ENCODE measurements at places on chromosomes 3 and 15.

DNA sequence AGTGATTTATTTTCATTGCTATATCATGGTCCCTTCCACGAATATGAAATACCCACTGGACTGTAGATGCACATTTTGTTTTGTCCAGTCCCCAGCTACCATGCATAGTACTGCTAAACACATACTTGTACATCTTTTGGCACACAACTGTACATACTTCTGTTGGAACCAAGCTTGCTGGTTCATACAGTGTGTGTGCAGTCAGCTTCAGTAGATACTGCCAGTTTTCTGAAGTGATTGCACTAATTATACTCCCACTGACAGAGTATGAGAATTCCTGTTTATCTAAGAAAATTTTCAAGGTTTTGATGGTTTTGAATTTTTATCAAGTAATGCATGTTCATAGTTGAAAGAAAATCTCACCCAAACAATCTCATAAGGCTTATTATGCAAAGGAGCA is 100.7 kb upstream of the LMCD1 start:
- DNase-seq, result no peak

DNA sequence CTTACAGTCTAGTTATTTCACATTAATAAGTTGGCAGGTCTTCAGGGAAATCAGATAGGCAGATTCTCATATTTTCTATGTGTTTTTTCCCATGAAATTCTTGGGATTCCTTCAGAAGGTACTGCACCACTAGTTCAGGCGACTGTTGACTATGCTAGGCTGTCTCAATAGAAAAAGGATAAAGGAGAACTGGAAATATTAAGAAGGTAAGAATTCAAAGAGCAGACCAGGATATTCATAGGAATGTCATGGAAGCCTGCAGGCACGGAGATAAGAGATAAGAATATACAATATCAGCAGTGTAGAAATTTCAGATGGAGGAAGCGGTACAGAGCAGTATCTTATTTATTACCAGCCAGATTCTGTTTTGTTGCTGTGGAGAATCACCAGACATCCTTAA is 432.1 kb upstream of the MDFIC2 start:
- DNase-seq, result no peak

DNA sequence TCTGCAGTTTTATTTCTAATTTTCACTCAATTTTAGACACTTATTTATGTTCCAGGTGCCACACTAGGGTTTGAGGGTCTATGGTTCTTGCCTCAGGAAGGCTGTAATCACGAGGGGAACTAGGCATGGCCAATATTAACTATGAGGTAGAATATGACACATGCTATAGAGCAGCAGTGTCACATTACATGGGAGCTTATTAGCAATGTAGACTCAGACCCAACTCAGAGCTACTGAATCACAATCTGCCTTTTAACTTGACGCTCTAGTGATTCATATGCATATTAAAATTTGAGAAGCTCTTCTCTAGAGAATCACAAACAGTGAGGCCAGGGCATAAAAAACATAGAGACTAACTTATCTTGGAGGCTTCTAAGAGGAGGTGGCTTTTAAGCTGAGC is 32.8 kb upstream of the MRPL3 start:
- DNase-seq, result no peak

DNA sequence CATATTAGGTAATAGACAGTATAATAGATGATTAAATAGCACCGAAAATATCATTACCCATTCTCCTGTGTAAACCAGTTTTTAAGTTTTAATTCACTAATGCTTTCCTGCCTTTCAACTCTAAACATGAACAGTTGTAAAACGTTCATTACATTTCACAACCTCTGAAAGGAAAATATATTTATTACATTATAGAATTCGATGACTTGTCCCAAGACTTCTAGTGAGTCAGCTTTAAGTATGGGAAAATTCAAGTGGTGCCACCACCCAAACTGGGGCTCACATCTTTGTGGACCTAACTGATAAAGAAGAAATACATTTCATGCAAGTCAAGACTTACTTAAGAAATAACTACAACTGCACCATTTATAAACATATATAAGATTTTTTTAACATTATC is 2.0 kb downstream of the TRIM59 start:
- no peak for DNase-seq

DNA sequence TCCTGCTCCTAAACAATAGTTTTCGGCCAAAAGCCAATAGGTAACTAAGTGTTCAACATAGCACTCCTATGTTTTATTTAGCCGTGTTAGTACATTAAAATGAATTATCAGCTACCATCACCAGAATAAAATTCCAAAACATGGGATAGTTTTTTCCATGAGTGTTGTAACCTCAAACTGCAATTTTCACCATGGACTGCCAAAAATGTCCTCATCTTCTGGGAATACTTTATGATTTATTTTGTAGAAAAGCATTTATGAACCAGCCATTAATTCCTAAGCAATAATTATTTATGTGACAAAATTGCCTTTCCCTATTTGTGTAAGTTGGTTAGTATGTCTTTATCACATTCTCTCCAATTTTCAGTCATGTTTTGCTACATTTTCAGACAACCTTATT is 438.1 kb downstream of the NAALADL2 start:
- DNase-seq, result no peak

DNA sequence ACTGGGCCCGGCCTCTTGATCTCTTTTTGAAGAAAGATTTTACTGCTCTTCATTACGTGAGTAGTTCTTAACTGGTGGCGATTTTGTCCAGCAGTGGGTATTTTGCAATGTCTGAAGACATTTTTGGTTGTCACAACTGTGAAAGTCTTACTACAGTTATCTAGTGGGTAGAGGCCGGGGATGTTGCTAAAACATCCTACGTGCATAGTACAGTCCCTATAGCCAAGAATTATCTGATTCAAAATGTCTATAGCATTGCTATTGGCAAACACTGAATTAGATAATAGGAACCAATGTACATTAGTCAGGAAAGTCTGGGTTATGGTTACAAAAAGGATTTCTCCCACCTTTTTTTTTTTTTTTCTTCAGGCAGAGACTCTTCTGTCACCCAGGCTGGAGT is 38.1 kb downstream of the FOXL2 start:
- no peak for DNase-seq

DNA sequence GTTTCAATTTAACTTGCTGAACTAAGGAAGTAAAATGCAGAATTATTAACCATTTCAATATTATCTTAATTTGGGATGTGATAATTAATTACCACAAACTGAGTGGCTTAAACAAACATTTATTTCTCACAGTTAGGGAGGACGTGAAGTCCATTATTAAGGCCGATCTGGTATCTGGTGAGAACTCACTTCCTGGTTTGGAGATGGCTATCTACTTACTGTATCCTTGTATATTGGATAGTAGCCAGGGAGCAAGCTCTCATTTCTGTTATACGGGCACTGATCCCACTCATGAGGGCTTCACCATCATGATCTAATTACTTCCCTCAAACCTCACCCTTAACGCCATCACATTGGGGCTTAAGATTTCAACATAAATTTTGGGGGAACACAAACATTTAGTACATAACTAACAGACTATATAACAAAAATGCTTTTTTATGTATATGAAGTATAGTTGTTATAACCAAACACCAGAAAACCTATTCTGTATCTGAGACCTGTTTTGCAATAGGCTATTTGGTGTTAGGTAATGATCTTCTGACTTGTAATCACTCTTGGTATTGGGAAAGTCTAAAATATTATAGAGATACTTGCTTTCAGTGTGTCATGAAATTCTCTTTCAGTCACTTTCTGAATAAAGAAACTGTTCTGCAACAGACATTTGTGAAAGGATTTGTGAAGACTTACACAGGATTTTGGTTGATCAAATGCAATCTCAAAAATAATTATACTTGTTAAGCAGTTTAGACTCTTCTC is 4.7 kb upstream of the KPNA4 start:
- no peak for DNase-seq

DNA sequence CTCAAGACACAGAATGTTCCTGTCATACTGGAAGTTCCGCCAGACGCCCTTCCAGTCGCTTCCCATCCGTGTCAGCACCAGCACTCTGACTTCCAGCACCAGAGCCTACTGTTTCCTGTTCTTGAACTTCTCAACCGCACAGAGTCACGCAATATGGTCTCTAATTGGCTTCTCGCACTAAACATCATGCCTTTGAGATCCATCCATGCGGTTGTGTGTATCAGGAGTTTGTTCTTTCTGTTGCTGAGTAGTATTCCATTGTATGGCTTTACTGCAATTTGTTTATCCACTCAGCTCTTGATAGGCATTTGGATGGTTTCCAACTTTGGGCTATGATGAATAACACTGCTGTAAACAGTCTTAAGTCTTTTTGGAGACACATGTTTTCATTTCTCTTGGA is 112.1 kb downstream of the LRRK1 start:
- no peak for DNase-seq

DNA sequence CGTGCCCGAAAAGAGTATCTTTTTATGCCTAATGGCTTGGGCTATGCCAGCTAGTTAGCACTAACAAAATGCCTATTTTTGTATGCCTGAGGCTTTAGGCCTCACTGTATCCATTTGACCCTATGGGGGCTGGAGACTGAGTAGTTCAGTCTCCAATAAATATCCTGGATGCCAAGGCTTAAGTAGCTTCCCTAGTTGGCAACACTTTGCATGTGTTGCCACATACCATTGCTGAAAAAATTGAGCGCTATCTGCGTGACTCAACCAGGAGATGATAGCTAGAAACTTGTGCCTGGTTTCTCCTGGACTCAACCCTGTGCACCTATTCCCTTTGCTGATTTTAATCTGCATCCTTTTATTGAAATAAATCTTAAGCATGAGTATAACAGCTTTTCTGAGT is 58.4 kb upstream of the ATP2C1 start:
- DNase-seq, result no peak

GRCh38 chr3:189771842-189772450 is 140.8 kb downstream of the TP63 start:
- DNase-seq, result no peak

- DNase-seq, result no peak
These were observed 27.9 kb upstream of the SCN10A start for GRCh38 chr3:38843898-38844297.

DNA sequence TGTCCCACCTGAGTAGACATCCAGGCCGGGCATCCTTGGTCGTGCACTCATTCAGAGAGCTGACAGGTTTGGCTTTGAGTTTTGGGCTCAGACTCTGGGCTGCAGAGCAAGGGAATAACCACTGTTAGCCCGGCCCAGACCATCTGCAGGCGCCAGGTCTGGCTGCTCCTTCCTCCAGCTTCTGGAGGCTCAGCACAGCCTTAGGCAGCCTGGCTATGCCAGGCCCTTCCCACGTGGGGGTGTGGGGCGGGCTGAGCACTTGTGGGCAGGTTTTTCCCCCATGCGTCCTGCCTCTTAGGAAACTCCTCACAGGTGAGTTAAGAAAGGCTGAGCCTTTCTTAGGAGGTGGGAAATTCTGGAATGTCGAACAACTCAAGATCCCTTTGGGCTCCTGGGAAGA is 11.2 kb downstream of the PLA2G4B start:
- no peak for DNase-seq

- DNase-seq, result no peak
These were observed 8.1 kb downstream of the EDEM1 start for GRCh38 chr3:5195605-5196004.

- DNase-seq, result no peak
These were observed 2.8 kb upstream of the SUCLG2 start for GRCh38 chr3:67657192-67657591.

DNA sequence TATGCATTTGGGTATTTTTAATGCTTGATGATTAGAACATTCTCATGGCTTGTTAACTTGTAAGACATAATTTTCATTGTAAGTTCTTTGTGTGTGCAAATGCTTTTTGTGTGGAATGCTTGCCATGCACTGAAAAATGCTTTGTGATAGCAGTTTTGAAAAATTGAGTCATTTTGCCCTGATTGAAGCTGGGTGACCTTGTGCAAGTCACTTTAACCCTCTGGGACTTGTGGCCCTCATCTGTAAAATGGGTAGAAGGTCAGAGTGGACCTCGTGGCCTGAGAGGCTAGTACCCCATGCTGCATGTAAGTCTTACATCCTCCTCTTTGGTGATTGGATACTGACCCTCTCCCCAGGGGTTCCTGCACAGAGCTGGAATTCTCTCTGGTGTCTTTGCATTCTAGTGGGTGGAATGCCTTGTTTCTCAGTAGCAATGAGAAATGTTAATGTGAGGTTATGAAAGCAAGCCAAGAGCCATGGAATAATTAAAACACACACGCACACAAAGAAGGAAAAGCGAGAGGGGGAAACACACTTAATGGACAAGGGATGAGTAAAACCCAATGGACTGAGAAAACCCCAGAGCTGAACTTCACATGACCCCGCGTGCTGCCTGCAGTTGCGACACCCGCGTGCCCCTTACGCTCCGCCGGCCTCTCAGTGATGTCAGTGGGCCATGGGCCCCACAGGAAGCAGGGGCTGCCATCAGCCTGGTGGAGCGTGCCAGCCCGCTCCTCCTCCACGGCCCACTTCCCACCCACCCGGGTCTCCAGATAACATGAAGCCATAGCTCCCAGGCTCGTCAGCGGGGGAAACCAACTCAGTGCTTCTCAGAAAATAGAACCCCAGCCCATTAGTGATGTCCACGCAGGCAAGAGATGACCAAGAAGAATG is 44.0 kb downstream of the SMAD3 start:
- DNase-seq, result no peak

GRCh38 chr15:72230197-72231065 is 559 bp downstream of the PKM start:
- DNase-seq, result peak; percentile 92

- DNase-seq, result no peak
These were observed 43.1 kb downstream of the XXYLT1 start for GRCh38 chr3:195227871-195228270.

DNA sequence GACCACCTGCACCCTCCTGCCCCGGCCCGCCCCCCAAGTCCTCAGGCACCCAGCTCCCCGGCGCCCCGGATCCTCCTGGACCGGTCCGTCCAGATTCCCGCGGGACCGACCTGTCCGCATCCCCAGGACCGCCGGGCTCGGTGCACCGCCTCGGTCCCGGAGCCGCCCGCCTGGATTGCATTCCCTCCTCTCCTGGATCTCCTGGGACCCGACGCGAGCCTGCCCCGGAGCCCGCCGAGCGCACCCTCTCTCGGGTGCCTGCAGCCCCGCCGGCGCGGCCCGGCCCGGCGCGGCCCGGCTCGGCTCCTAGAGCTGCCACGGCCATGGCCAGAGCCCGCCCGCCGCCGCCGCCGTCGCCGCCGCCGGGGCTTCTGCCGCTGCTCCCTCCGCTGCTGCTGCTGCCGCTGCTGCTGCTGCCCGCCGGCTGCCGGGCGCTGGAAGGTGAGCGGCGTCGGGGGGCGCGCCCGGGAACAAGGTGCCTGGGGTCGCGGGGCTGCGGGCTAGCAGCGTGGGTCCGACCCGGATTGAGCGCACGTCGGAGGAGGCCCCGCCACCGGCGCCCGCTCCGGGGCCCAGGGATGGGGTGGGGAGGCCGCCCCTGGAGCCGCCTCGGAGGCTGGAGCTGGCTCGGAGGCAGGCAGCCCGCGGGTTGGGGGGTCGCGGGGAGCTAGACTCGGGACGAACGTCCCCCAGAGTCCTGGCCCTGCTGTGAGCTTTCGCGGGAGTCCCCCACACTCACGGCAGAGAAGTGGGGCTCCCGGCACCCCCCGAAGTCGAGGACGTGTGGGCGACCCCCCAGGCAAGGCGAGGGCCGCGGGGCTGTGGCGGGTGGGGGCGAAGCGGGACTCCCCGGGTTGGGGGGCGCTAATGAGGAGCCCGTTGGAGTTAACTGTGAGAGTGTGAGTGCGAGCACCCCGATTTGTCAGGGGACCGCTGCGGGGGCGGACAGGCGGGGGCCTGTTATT is 610 bp downstream of the EPHB3 start:
- no peak for DNase-seq

GRCh38 chr15:36807134-36807764 is 227.8 kb downstream of the CDIN1 start:
- no peak for DNase-seq

GRCh38 chr15:27019687-27020086 is 48.7 kb downstream of the GABRG3 start:
- DNase-seq, result no peak
